ENCODE measurements at places on chromosomes 3 and 15. TPM values are rescaled to one million over a fixed set of nuclear protein-coding genes. Genes with fewer than 3 reads are reported as not detected.

GRCh38 chr15:50633653-50634052, 52.9 kb downstream of the TRPM7 start:
- no peaks in the 10 kb centered on the region for H3K4me1 ChIP-seq
- no peak for DNase-seq
- H3K27ac ChIP-seq = no peak overlapping the region
- H3K4me3 ChIP-seq = no peak overlapping the region
- H3K27me3 ChIP-seq = no peaks in the 10 kb centered on the region

GRCh38 chr3:121648219-121648958, 12.3 kb downstream of the HCLS1 start:
- H3K4me1 ChIP-seq = peaks cover 6% of the 10 kb centered on the region
- no peaks in the 10 kb centered on the region for H3K27me3 ChIP-seq
- H3K27ac ChIP-seq = no peak overlapping the region
- no peak overlapping the region for H3K4me3 ChIP-seq

DNA sequence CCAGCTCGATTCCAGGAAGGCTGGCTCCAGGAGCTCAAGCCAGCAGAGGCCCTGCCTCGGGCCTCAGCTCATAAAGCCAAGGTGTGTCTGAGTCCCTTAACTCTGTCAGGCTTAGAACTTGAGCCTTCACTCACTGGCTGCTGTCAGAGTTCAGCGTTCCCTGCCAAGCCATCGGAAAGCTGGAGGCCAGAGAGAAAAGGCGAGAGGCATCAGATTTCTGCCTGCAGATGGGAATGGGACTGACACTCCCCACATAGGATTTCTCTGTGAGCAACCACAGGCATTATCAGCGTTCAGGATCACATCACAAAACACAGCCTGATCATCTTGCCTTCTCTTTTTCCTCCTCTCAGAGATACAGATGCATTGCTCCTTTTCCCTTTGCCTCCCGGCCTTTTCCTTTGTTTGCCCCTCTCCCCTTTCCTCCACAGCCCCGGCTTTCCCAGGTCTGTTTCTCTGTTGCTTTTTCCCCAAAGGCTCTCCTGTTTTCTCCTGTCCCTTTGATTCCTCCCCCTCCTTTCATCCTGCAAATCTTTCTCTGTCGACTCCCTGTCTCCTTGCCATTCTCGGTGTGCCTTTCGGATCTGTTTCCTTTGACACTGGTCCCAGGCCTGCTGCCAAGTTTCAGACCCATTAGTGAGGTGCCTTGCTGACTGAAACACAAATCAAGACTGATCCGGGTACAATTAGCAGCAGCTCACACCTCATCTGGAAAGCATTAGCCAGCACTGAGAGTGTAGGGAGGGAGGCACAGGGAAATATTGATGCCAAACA, 44.5 kb upstream of the BOC start:
- no peak overlapping the region for H3K4me3 ChIP-seq
- no peaks in the 10 kb centered on the region for H3K36me3 ChIP-seq
- H3K27me3 ChIP-seq = no peaks in the 10 kb centered on the region
- DNase-seq = peak; percentile 40

- H3K4me1 ChIP-seq = peaks cover 17% of the 10 kb centered on the region
- no peaks in the 10 kb centered on the region for H3K36me3 ChIP-seq
- H3K27ac ChIP-seq = no peak overlapping the region
- DNase-seq = no peak
Observed at GRCh38 chr15:40240619-40241221, 1.9 kb downstream of the PAK6 start.

GRCh38 chr3:16905704-16906103, 20.9 kb downstream of the PLCL2 start:
- H3K27me3 ChIP-seq = no peaks in the 10 kb centered on the region
- no peak for DNase-seq
- no peak overlapping the region for H3K4me3 ChIP-seq
- H3K4me1 ChIP-seq = peaks cover 31% of the 10 kb centered on the region

DNA sequence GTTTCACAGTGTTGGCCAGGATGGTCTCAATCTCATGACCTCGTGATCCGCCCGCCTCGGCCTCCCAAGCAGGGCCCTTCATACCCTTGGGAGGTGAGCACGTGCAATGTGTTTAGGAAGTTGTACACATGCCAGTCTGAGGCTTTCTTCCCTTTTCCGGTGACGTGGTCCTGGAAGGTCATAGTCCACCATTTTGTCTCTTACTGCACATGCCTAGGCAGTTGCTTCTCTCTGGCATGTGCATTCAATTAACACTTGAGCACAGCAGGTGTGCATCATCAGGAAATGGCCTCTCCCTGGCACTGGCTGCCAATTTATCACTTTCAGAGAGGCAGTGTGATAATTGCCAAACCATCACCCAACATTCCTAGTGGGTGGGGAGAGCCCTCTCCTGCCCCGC, 21.7 kb upstream of the SELENOK start:
- H3K4me1 ChIP-seq = no peaks in the 10 kb centered on the region
- no peak overlapping the region for H3K27ac ChIP-seq
- no peaks in the 10 kb centered on the region for H3K36me3 ChIP-seq
- no peak for DNase-seq
- no peaks in the 10 kb centered on the region for H3K27me3 ChIP-seq

DNA sequence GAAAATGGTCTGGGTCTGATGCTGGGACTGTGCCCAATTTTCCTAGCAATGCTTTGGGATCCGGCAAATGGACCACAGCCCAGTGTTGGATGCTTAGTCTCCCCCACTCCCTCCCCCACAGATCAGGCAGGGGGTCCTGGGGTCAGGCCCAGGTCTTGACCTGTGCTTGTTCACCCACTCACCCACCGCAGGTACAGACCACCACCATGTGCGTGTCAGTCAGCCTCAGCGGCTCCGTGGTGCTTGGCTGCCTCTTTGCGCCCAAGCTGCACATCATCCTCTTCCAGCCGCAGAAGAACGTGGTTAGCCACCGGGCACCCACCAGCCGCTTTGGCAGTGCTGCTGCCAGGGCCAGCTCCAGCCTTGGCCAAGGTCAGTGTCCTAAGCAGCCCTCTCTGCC, 10.6 kb downstream of the GRM2 start:
- DNase-seq = no peak
- 0 out of 2 replicates have a peak, but pooled peaks cover 3% of the 10 kb centered on the region for H3K4me1 ChIP-seq
- H3K36me3 ChIP-seq = no peaks in the 10 kb centered on the region

- H3K27ac ChIP-seq = no peak overlapping the region
- no peaks in the 10 kb centered on the region for H3K4me1 ChIP-seq
- no peak for DNase-seq
- no peak overlapping the region for H3K4me3 ChIP-seq
Observed at GRCh38 chr3:72679540-72680198, 168.6 kb downstream of the SHQ1 start.

GRCh38 chr15:39453620-39454019, 127.3 kb upstream of the THBS1 start:
- H3K27ac ChIP-seq = no peak overlapping the region
- H3K36me3 ChIP-seq = no peaks in the 10 kb centered on the region
- H3K4me3 ChIP-seq = no peak overlapping the region
- no peaks in the 10 kb centered on the region for H3K4me1 ChIP-seq

GRCh38 chr15:31136016-31136415, 34.5 kb upstream of the TRPM1 start:
- H3K36me3 ChIP-seq = no peaks in the 10 kb centered on the region
- H3K4me1 ChIP-seq = no peaks in the 10 kb centered on the region
- H3K4me3 ChIP-seq = no peak overlapping the region
- DNase-seq = peak; percentile 58

- H3K4me1 ChIP-seq = peaks cover 44% of the 10 kb centered on the region
- no peak overlapping the region for H3K4me3 ChIP-seq
- H3K36me3 ChIP-seq = no peaks in the 10 kb centered on the region
- no peaks in the 10 kb centered on the region for H3K27me3 ChIP-seq
- DNase-seq = no peak
- H3K27ac ChIP-seq = no peak overlapping the region
Observed at GRCh38 chr3:70486414-70487017, 174.1 kb upstream of the MDFIC2 start.

DNA sequence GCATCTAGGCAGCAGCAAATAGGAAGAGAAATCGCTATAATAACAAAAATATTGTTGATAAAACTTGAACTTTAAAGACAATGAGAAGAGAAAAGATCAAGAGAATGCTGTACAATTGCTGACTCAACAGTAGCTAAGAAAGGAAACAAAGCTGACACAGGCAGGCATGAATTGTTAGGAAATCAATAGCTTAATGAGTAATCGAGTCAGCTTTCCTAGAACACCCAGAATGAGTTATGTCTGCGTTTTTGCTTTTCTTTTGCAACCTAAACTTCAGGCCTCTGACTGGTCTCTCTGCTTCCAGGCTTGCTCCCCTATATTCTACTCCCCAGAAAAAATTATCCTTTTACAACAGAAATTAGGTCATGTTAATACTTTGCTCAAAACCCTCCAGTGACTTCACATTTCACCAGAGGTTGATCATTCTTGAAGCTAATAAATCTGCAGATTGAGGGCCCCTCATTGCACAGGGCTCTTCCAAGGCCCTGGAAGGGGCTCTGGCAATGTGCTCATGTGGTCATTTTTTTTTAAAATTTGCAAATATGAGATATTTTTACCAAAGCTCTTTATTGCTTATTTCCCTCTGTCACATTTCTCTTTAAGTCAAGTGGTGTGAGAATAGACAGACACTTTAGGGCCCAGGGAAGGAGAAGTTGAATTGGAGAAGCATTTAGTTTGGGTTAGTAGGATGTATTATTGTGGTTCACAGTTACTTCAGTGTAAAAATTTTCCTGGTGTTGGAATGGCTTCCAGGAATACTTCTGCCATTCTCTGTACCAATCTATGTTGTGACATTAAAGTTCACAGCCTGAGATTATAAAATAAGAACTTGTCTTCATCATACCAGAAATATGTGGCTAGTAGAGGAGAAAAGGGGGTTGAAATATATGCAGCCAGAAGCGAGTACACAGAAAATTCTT, 116.3 kb downstream of the TMCO5A start:
- H3K4me1 ChIP-seq = no peaks in the 10 kb centered on the region
- no peaks in the 10 kb centered on the region for H3K27me3 ChIP-seq
- no peak for DNase-seq
- no peak overlapping the region for H3K4me3 ChIP-seq
- no peak overlapping the region for H3K27ac ChIP-seq
- no peaks in the 10 kb centered on the region for H3K36me3 ChIP-seq

- H3K27ac ChIP-seq = no peak overlapping the region
- no peaks in the 10 kb centered on the region for H3K27me3 ChIP-seq
- peaks cover 6% of the 10 kb centered on the region for H3K36me3 ChIP-seq
- no peak for DNase-seq
- H3K4me3 ChIP-seq = no peak overlapping the region
Observed at GRCh38 chr3:196272826-196273225, 14.7 kb downstream of the PCYT1A start.

DNA sequence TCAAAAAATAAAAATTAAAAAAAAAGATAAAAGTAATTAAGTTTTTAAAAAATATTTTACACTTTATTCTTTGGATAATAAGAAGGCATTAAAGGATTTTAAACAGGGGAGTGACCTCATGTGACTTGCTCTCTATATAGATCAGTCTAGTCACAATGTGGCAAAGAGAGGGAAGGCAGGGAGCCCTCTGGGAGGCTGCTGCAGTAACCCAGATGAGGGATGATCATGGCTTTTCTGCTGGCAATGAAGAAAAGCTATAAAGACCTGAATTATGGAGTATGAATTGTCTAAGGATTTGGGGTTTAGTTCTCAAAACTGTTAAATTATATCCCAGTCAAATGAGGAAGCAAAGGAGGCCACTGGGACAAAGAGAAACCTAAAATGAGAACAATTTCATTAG, 58.1 kb downstream of the SUMF1 start:
- H3K4me3 ChIP-seq = no peak overlapping the region
- H3K27me3 ChIP-seq = no peaks in the 10 kb centered on the region
- DNase-seq = no peak
- no peak overlapping the region for H3K27ac ChIP-seq

DNA sequence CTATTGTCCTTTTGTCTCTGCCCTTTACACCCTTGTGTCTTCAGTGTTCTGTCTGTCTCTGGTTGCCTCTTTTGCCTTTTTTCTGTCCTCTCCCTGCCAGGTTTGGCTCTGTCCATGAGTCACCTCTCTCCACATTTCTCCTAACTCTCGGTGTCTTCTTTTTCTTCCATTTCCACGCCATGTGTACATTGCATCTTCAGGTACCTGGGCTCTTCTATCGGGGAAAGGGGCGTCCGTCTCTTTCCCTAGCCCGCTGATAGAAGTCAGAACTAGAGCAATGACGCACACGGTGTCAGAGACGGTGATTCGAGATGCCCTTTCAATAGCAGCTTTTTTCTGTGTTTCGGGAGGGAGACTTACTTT, 641 bp downstream of the OPA1 start:
- H3K4me1 ChIP-seq = peaks cover 17% of the 10 kb centered on the region
- H3K4me3 ChIP-seq = peak overlapping the region; percentile 88
- peaks cover 7% of the 10 kb centered on the region for H3K27me3 ChIP-seq
- H3K36me3 ChIP-seq = no peaks in the 10 kb centered on the region

GRCh38 chr3:189967254-189967865, 153.3 kb downstream of the P3H2 start:
- peak; percentile 88 for DNase-seq
- H3K27ac ChIP-seq = no peak overlapping the region
- H3K4me1 ChIP-seq = 0 out of 2 replicates have a peak, but pooled peaks cover 3% of the 10 kb centered on the region
- no peaks in the 10 kb centered on the region for H3K27me3 ChIP-seq
- no peak overlapping the region for H3K4me3 ChIP-seq

DNA sequence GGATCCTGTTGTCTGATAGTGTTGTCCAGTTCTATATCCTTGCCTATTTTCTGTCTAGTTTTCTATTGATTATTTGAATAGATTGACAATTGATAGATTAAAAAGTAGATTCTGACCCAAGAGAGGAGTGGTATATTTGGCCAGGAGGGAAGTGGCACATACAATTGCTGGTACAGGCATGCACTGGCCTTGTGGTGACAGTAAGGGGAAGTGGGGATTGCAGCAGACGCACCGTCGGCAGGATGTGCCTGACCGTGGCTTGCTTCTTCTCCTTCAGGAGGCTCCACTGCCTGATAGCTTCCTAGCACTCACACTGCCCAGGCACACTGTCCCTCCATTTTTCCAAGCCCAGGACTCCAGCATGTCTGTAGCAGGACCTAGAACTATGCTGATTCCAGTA, 10.5 kb downstream of the GABRG3 start:
- DNase-seq = no peak
- H3K4me3 ChIP-seq = no peak overlapping the region
- H3K27me3 ChIP-seq = no peaks in the 10 kb centered on the region

DNA sequence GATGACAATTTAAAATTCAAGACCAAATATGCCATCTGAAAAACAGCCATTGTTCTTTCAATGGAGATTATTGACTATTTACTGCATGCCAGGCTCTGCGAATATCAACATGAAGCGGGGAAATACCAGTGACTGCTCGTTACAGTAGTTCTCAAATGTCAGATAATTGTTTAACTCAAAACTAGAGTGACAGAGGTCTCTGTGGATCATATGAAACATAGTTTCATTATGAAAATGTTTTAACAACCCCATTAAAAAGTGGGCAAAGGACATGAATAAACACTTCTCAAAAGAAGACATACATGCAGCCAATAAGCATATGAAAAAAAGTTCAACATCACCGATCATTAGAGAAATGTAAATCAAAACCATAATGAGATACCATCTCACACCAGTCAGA, 50.0 kb upstream of the GPR149 start:
- H3K4me1 ChIP-seq = no peaks in the 10 kb centered on the region
- no peaks in the 10 kb centered on the region for H3K36me3 ChIP-seq
- no peak for DNase-seq
- no peak overlapping the region for H3K27ac ChIP-seq
- no peak overlapping the region for H3K4me3 ChIP-seq

Gene TRH
- total RNA-seq = not detected

Gene GPR171
- not detected for total RNA-seq

Gene GOLGA8G
- not detected for total RNA-seq

Gene HYKK
- 5.0 TPM for total RNA-seq

Gene IL16
- total RNA-seq = not detected
